ENCODE measurements at places on chromosomes 2 and 18.

DNA sequence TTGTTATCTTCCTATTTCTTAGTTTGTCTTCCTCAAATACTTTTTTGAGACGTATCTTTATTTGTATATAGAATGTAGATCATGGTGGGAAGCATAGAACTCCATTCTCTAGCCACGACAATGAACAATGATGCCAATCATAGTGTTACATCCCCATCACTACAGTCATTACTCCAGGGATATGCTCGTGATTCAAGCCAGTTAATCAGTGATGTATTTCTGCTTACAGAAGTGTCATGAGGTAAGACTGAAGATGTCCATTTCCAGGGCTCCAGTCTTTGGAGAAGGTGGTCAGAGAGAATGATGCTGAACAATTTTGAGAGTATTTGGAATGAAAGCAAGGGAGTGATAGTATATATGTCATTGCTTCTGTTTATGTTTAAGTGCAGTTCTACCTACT lies 777.2 kb upstream of the TMEFF2 start:
- no peak for DNase-seq

DNA sequence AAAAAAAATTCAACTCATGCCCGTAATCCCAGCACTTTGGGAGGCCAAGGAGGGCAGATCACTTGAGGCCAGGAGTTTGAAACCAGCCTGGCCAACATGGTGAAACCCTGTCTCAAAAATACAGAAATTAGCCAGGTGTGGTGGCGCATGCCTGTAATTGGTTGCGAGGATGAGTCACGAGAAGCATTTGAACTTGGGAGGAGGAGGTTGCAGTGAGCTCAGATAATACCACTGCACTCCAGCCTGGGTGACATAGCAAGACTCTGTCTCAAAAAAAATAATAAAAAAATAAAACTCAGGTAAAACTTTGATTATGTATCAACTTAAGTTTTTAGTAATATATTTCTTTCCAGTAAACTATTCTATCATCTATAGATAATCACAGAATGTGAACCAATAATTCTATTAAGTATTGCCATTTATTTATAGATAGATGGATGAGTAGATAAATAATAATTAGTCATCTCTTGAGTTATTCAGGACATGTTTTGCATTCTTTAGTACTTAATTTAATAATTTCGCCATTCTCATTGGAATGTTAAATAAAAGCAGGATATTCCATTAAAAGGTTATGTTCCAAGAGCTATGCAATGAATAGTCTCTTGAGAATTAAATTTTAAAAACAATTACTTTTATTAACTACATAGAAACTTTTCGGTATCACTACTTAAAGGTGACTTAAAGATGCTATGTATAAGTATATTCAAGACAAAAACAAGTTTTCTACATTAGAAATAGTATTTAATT lies 48.7 kb downstream of the WDPCP start:
- no peak for DNase-seq

DNA sequence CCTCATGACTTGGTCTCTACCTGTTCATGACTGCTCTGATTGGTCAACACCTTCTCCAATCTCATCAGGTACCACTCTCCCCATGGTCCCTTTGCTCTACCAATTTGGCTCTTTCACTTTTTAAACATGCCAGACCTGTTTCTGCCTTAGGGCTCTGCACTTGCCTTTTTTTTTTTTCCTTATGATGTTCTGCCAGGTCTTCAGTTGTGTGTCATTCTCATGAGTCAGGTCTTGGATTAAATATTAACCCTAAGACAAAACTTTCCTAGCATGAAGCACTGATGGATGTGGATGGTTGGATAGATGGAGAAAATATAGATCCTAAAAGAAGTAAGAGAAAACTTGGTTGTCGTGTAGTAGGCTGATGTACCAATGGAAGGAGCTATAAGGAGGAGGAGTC lies 219.3 kb downstream of the TTC32 start:
- DNase-seq: no peak

DNA sequence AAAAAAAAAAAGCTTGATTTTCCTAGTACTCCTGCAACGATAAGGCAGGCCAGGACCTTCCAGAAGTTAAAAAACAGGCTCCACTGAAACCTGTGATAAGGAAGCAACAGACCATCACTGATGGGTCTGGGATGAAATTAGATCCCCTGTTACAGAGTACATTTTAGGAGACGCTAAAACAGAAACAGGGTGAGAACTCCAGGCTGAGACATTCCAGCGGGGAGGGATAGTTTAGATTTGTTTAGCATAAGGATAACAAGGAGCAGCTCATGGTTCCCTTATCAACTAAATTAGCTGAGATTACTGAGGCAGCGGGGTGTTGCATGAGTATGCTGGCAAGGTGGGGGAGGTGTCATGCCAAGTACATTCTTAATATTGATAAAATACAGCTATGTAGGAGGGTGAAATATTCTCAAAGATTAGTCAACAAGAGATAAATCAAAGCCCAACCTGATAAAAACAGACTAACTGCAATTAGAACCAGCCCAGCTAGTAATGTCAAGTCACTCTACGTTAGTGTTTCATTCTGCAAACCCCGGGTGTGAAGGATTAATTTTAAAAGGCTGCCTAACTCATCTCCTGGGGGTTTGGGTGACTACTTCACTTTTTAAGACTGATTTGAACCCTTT lies 75.0 kb upstream of the BZW1 start:
- no peak for DNase-seq

DNA sequence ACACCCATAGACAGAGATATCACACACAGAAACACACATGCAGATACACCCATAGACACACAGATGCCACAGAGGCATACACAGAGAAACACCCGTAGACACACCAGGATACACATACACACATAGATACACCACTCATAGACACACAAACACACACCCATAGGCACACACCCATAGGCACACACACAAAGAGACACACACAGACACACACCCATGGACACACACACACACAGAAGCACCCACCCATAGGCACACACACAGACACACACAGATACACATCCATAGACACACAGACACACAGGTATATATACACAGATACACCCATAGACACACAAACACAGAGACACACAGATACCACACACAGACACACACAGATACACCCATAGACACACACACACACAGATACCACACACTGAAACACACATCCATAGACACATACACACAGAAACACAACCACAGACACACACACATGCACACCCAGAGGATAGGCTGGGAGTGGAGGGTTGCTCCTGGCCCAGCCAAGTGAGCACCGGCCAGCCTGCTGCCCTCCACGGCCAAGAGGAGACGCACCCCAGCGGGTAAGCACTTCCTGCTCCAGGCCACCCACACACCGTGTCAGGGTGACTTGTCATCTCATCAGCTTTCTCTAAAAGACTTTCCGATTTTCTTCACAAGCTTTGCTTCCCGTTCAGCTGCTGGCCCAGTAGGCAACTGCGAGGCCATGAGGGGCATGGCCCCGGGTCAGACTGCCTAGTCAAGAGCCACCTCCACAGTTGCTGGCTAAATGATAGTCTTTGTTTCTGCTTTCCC lies 14.1 kb upstream of the CNNM3 start:
- no peak for DNase-seq

DNA sequence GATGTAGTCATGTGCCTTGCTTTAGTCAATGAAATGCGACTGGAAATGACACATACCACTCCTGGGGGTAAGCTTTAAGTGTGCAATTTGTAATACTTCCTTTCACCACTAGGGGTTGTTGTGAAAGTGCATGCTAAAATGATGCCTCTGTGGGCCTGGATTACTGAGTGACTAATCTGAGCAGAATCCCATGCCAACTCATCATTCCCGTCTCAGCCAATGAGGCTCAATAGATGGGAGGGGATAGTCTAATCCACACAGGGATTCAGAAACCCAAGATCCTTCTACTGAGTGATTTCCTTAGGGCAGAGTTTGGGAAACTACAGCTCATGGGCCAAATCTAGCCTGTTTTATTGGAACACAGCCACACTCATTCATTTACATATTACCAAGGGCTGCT lies 54.0 kb downstream of the HRH4 start:
- DNase-seq: no peak

GRCh38 chr2:187034434-187034833 lies 185.5 kb upstream of the ZSWIM2 start:
- no peak for DNase-seq

DNA sequence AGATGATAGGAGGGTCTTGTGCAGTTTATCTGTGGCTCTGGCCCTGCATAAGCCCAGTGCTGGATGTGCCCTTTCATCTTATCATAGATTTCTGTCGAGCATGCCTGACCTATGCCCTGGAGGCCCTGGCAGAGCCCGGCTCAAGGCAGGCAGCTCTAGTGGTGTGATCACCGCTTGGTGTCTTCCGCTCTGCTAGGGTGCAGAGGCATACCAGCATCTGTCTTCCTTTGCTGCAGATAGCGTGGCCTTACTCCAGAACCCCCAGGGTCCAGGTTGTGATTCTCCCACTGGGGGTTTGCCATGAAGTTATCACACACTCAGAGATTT lies 13.7 kb upstream of the TRAF3IP1 start:
- DNase-seq: no peak

- no peak for DNase-seq
Observed at GRCh38 chr18:48358868-48359267, 50.3 kb downstream of the ZBTB7C start.

DNA sequence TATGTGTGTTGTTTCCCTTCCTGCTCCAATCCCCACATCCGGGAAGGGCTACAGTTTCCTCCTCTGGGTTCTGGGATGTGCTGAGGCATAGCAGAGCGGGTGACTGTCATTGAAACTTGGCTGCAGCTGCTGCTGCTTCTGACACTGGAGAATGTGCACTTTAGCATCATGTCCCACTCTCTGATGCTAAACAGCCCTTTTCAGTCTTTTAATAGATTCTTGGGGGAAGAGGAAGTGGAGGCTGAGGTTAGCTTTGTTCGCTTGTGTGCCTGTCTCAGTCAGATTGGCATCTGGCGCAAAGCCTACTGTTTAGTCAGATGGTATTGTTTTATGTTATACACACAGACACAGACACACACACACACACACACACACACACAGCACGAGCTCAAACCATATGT lies 136.5 kb upstream of the RND3 start:
- no peak for DNase-seq

DNA sequence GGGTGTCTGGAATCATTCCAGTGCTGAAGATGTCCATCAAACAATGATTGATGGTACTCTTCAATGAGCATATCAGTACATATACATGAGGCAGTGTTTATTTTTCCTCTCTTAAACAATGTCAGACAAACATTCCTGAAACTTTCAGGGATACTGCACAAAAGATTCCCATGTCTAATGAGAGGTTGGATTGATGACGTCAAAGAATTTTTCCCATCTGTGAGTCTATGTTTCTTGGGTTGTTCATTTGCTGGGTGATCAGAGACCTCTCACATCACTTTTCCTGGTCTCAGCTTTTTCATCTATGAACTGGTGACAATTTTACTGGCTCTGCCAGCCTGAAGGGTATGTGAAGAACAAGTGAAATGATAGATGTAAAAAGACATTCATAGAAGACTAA lies 325.5 kb downstream of the EN1 start:
- DNase-seq: no peak

DNA sequence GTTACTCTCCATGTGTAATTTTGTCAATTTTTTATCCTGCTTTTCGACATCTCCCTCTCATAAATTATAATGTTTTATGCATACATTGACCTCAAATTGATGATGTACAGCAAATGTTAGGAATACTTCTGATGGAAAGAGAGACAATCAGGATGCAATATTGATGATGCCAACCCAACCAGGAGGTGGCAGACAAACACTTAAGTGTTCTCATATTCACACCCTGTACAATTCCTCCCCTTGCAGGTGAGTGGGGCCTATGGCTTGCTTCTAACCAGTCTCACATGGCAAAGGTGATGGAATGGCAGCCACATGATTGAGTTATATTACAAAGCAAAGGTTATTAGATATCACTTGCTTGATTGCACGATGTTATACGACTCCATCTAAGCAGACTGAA lies 594.3 kb upstream of the REG3G start:
- no peak for DNase-seq

- no peak for DNase-seq
Observed at GRCh38 chr2:234843411-234843810, 108.4 kb upstream of the SH3BP4 start.

- no peak for DNase-seq
Observed at GRCh38 chr2:40332191-40332826, 119.6 kb downstream of the SLC8A1 start.

GRCh38 chr18:45671321-45671720 lies 52.7 kb upstream of the SLC14A1 start:
- DNase-seq: no peak

GRCh38 chr2:232327105-232328031 lies 51.2 kb upstream of the ALPP start:
- DNase-seq: peak; percentile 22

- peak; percentile 58 for DNase-seq
Observed at GRCh38 chr2:112055730-112056625, 909 bp downstream of the TMEM87B start.

DNA sequence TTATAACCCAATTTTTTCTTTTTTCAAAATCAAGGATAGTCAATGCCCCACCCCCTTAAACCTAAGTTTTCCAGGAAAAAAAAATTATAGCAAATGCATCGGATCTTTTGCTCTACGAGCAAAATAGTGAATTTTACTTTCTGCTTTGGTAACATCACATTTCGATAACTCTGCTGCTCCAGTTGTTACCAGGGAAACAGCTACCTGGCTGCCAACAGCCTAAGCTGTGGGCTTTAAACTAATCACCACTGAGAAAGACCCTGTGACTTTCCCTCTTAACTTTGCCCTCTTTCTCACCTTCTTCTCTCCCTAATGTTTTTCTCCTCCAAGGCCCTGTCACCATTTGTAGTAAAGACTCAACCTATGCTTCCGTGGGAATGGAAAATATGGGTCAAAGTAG lies 145.5 kb downstream of the ABCA12 start:
- no peak for DNase-seq

GRCh38 chr2:199315299-199316179 lies 142.2 kb downstream of the SATB2 start:
- DNase-seq: no peak

DNA sequence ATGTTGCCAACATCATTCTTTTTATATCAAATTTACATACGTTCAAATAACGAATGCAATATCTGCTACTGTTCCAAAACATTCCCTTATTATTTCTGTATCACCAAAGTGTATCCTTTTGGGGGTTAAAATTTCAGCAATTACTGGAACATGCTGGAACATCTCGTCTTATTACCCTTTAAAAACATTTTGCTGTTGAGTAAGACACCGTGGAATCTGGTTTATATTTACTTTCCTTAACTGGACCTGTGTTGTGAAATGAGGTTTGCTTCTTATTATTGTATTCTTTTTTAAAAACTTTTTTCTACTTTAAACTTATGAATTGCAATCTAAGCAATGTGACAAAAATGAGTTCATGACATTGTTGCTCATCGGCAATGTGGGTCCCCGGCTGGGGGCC lies 87.4 kb upstream of the PTPRM start:
- DNase-seq: no peak

DNA sequence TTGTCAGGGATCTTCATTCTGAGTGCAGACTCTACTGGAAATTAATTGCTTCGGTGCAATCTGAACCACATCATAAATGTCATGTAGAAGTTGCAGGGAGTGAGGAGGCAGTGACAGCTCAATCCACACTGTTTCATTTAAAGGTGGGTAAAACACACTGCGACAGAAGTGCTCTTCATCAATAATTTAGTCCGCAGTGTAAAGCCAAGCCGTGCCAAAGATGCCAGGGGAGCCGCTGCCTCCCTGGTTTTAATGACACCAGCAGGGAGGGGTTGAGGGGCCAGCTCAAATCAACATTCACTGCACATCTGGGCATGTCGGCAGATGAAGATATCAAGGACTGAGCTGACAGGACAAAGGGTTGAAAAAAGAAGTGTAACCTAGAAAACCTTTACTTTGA lies 305.7 kb upstream of the VRK2 start:
- DNase-seq: no peak

GRCh38 chr2:219542931-219543595 lies 546 bp downstream of the CHPF start:
- DNase-seq: no peak

- no peak for DNase-seq
Observed at GRCh38 chr18:10453806-10454680, at the start of gene APCDD1. APCDD1 (plus strand) TSS chr18:10454635; CDS start chr18:10454982, 347 bp downstream.

Measured in LNCaP clone FGC (cell line).